ENCODE measurements at places on chromosomes 3 and 15. TPM values are rescaled to one million over a fixed set of nuclear protein-coding genes. Genes with fewer than 3 reads are reported as not detected.

GRCh38 chr3:16514755-16515353 is 1.4 kb upstream of the RFTN1 start:
- H3K4me1 ChIP-seq = peaks cover 11% of the 10 kb centered on the region
- no peak overlapping the region for H3K4me3 ChIP-seq
- H3K27ac ChIP-seq = no peak overlapping the region
- H3K27me3 ChIP-seq = no peaks in the 10 kb centered on the region
- no peaks in the 10 kb centered on the region for H3K36me3 ChIP-seq
- no peak for DNase-seq

Gene CLRN1
- total RNA-seq = not detected

Gene HHATL
- not detected for total RNA-seq

Gene EPHB1
- total RNA-seq = 16.4 TPM

- no peaks in the 10 kb centered on the region for H3K27me3 ChIP-seq
- H3K4me3 ChIP-seq = no peak overlapping the region
- no peaks in the 10 kb centered on the region for H3K36me3 ChIP-seq
- H3K27ac ChIP-seq = no peak overlapping the region
- peaks cover 9% of the 10 kb centered on the region for H3K4me1 ChIP-seq
Observed at GRCh38 chr3:98824256-98824655, 61.1 kb downstream of the ST3GAL6 start.

DNA sequence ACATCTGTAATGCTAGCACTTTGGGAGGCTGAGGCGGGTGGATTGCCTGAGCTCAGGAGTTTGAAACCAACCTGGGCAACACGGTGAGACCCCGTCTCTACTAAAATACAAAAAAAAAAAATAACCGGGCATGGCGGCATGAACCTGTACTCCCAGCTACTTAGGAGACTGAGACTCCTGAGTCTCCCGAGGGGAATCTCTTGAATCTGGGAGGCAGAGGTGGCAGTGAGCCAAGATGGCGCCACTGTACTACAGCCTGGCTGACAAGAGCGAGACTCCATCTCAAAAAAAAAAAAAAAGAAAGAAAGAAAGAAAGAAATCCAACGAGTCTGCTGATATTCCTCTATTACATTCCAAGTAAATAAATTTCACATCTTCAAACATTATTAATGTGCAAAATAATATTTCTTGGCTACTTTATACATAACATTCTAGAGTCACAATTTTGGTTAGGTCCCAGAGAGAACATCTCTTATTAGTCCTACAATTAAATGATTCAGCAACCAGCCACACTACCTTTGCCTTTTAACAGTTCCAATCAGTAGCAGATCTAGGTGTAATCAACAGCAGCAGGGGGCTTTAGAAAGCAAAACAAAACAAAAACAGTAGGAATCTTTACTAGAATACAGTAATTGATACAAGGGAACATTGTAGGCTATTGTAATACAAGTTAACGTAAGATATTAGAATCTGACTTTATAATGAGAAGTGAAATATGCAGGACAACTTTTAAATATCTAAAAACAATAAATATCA is 195.8 kb downstream of the TBC1D5 start:
- no peaks in the 10 kb centered on the region for H3K4me1 ChIP-seq
- no peaks in the 10 kb centered on the region for H3K36me3 ChIP-seq
- H3K27ac ChIP-seq = no peak overlapping the region
- H3K27me3 ChIP-seq = no peaks in the 10 kb centered on the region
- H3K4me3 ChIP-seq = no peak overlapping the region
- DNase-seq = no peak

- H3K27ac ChIP-seq = no peak overlapping the region
- no peaks in the 10 kb centered on the region for H3K36me3 ChIP-seq
- no peak for DNase-seq
- no peak overlapping the region for H3K4me3 ChIP-seq
Observed at GRCh38 chr3:15977598-15978232, 179.9 kb upstream of the ANKRD28 start.

GRCh38 chr3:155629556-155629955 is 115.3 kb downstream of the PLCH1 start:
- DNase-seq = no peak
- H3K27ac ChIP-seq = no peak overlapping the region
- no peaks in the 10 kb centered on the region for H3K27me3 ChIP-seq
- no peaks in the 10 kb centered on the region for H3K36me3 ChIP-seq
- H3K4me3 ChIP-seq = no peak overlapping the region

DNA sequence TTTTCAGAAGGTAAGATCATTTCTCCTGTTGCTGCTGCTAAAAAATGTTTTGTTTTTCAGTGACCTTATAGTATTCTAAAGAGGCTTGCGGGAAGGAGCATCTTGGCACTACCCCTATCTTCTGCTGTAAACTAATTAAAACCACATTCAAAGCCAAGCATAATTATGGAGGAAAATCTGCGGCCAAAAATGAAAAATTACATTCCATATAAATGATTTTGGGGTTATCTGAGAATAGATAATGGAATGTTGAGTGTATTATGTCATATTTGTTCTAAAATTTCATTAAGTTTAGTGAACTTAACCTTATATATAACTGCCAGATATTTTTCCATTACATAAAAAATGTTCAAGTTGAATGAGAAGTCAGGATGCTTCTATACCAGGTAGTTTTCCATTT is 170.4 kb upstream of the TMC3 start:
- no peaks in the 10 kb centered on the region for H3K36me3 ChIP-seq
- peaks cover 17% of the 10 kb centered on the region for H3K4me1 ChIP-seq
- no peaks in the 10 kb centered on the region for H3K27me3 ChIP-seq
- no peak for DNase-seq
- H3K27ac ChIP-seq = no peak overlapping the region
- no peak overlapping the region for H3K4me3 ChIP-seq

Data from sigmoid colon (tissue), 7 donors.